ENCODE measurements at places on chromosomes 4 and X.

DNA sequence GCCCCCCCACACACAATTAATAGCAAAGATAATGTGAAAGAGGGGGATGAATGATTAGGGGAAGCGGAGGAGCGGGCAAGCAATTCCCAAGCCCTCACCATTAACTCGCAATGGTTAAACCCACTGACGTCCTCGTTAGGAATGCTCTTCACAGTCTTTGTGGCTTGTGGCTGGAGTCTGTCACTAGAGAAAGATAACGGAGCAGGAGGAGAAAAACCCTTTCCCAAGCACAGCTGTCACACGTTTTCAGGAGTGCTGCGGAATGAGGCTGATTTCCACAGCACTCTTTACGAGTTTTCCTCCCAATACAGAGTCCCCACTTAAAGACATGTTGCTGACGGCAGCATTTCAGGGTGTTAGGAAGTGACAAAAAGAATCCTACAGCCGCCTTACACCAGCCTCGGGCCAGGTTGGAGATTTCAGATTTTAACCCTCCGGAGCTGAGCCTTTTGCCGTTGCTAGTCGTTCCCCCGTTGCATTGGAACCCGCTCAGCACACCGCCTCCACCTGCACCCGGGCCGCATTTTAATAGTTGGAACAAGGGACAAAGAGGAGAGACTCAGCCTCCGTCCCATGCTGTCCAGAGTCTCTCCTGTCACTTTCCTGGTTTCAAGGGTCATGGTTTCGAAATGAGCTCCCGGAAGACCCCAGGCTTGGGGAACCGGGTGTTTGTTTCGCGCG, 92.2 kb downstream of the GEMIN8 start:
- DNase-seq: no peak

- no peak for DNase-seq
Measured at GRCh38 chr4:84503495-84504437, 4.7 kb upstream of the NKX6-1 start.

GRCh38 chr4:105978684-105979296, 83.5 kb downstream of the NPNT start:
- DNase-seq: no peak

DNA sequence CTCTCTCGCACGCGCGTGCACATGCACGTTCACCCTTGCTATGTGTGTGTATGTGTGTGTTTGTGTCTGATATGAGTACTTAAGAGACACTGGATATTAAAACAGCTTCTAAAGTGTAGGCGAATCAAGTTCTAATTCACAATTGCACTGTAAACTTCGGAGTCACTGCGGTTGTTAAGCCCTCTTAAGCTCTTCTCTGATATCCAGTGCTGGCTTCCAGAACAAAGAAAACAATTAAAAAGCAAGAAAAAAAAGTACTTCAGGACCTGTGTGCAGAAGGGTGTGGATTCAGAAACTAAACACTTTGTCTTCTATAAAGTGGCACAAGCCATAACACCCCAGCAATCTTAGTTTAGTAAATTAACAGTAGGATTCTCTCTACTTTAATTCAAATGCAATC, 300.2 kb downstream of the PCDH7 start:
- no peak for DNase-seq

DNA sequence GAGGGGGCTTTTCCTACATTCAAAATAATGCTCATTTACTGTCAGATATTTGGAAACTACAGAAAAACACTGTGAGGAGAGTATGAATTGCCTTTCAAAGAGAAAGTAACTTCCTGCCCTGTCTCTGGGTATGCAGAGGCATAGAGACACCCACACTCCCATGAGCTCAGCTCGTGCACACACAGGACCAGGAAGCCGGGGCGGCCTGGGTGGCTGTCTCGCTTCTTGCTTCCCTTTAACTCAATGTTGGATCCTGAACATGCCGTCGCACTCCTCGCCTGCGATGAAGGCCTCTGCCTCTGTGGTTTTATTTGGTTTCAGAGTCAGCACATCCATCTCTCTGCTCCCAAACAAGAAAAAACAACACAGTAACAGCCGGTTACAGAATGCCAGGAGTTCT, 40.1 kb upstream of the GPR78 start:
- DNase-seq: peak; percentile 38

DNA sequence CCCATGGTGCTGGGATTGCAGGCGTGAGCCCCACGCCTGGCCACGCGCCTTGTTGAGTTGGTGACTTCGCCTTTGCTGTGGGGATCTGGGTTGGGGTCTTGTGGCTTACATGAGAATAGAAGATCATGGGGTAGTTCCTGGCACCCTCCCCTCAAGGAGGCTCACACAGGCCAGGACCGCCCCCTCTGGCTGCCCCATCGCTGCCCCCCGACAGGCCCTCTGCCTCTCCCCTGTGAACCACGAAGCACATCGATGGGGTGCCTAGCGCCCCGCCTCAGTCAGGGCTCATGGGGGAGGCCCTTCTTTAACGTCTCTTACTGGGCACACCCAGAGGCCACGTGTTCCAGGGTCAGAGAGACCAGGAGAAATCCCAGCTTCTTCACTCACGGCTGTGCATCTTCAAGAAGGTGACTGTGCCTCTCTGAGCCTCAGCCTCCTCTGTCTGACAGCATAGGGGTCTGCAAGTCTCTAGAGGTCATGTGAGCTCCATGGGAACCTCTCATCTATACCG, 23.6 kb upstream of the SPON2 start:
- no peak for DNase-seq

DNA sequence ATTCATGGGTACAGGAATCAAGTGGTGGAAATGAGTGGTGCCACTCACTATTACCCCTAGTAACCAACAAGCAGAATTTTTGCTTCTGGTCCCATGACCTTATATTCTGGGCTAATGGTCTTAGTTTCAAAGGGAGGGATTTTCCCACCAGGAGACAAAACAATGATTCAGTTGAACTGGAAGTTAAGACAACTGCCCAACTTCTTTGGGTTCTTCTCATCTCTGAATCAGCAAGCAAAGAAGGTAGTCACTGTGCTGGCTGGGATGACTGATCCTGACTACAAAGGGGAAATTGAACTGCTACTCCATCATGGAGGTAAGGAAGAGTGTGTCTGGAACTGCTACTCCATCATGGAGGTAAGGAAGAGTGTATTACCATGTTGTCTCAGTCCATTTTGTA, 87.2 kb downstream of the IL13RA2 start:
- no peak for DNase-seq

GRCh38 chrX:17601441-17602200, 135.7 kb upstream of the SCML1 start:
- no peak for DNase-seq

DNA sequence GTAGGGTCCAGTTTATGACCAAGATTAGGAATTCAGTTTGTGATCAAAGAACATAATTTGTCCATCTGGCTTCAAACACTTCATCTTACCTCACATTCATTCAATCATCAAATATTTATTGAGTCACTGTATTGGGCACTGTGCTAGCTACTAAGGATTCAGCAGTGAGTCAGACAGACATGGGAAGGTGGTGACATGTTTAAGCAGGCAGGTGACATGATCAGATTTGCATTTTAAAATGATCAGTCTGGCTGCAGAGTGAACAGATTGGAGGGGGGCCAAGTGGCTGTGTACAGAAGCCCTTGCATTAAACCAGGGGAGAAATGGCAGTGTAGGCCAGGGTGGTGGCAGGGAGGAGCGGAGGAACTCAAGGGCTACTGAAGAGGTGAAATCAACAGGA, 25.1 kb upstream of the APLN start:
- DNase-seq: no peak

- no peak for DNase-seq
Measured at GRCh38 chrX:152923599-152923998, 25.7 kb downstream of the ZNF185 start.

- DNase-seq: no peak
Measured at GRCh38 chrX:119624951-119625668, 18.9 kb upstream of the NKRF start.

- DNase-seq: no peak
Measured at GRCh38 chr4:123353656-123354055, 42.9 kb upstream of the SPRY1 start.

GRCh38 chr4:118270492-118270891, 82.3 kb downstream of the PRSS12 start:
- DNase-seq: no peak

DNA sequence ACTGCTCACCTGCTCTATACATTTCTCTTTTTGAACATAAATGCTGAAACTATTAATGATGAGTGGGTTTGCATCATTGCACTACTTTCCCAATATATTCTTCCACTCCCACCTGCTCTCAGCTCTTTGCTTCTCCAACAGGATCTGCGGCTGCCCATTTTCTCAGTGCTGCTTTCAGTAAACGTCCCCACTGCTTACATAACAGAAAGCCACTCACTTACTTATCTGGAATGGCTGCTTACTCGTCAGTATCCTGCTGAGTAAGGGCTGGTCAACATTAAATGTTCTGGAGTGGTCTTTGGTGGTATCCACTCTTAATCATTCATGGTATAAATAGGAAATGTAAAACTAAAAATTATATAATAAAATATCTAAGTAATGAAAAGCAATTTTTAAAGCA, 112.8 kb upstream of the HPF1 start:
- no peak for DNase-seq

DNA sequence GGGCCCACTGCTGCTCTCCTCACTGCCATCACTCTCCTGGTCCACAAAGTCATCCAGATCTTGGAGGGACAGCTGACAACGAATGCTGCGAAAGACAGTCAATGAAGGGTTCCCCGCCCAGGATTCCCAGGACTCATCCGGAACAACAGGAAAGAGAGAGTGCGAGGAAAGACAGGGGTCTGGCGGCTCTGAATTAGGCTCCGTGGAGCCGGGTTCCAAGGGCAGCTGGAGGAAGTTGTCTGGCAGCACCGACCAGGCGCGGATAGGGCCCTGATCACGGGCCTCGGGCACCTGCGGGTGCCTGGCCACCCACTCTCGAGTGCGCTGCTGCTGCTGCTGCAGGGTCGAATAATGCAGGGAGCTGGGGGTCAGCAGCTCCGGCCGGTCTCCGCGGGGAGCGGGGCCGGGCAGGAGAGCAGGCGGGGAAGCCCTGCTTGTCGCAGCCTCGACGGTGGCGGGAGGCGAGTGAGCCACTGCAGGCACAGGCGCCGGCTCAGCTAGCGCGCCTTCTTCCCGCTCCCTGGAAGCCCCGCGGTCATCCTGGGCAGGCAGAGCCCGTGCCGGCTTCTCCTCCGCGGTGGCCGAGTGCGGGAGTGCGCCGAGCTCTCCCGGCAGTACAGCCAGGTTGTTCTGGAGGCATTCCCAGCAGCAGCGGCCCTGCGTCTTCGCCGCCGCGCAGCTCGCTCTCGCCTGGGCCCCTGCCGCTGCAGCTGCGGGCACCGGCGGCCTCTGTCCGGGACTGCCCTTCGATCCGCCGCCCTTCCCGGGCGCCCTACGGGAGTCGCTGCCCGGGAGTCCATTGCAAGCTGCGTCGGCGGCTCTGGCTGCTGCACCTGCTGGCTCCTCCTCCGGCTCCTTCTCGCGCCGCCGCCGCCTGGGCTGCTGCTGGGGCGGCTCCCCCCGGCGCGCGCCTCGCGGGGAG, 1.1 kb downstream of the SOWAHB start:
- no peak for DNase-seq

DNA sequence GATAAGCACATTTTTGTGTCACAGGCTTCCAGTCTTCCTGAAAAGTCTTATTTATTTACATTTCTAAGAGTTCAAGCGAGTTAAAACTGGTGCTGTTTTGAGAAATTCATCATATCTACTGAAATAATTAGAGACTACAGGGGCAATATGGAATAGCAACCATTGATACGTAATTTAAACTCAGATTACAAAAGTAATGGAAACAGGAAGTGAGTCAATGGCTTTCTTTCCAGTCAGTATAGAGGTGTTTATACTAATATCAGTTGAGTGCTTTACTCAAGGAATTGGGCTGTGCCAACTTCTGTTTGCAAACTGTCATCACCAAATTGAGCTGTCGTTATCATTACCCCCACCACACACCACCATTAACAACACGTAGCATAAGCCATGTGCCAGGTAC, 222.7 kb downstream of the COL25A1 start:
- DNase-seq: no peak

- no peak for DNase-seq
Measured at GRCh38 chrX:17038277-17038676, 91.8 kb downstream of the REPS2 start.

DNA sequence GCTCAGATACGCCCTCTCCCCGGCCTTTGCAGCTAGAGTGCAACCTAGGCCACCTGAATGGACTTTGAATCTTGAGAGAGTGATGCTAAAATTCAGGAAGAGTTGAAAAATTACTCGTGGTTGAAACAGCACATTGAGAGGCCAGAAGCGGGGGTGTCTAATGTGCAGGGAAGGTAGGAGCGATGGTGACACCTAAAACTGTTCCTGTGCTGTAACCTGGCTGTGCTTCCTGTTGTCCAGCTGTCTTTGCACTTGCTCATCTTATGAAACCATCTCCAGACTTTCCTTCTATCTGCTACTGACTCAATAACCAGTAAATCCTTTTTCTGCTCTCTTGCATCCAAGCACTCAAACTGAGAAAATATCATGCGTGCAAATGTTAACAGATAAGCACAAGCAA, 106.4 kb upstream of the RPS6KA3 start:
- no peak for DNase-seq

DNA sequence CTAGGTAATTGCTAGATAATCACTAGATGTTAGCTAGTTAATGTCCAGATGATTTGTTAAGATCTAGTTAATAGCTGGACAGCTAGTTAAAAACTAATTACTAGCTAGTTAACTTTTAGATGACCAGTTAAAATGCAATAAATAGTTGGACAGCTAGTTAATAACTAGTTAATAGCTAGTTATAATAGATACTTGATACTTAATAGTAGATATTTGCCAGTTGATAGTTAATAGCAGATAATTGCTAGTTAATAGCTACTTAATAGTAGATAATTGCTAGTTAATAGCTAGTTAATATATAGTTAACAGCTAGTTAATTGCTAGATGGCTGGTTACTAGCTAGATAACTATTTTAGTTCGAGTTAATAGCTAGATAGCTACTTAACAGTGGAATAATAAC, 631.4 kb upstream of the CT83 start:
- DNase-seq: no peak

GRCh38 chr4:129378364-129378763, 282.4 kb downstream of the C4orf33 start:
- no peak for DNase-seq

DNA sequence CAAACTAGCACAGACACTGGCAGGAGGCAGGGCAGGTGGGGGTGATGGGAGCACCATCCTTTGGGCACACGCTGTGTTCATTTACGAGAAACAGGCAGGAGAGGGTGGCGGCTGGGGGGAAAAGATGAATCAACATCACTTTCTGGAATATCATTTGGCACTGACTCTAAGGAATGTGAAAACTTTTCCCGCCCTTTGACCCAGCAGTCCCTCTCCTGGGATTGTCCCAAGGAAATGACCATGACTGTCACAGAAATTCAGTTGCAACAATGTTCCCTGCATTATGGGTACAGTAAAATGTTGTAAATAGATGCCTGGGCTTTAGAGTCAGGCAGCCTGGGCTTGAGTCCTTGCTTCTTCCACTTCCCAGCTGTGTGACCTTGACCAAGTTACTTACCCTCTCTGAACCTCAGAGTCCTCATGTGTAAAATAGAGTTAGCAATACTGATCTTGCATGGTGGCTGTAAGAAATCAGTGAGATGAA, 58.6 kb downstream of the ABLIM2 start:
- DNase-seq: no peak
